ENCODE measurements at places on chromosomes 2 and 18. TPM values are rescaled to one million over a fixed set of nuclear protein-coding genes. Genes with fewer than 3 reads are reported as not detected.

DNA sequence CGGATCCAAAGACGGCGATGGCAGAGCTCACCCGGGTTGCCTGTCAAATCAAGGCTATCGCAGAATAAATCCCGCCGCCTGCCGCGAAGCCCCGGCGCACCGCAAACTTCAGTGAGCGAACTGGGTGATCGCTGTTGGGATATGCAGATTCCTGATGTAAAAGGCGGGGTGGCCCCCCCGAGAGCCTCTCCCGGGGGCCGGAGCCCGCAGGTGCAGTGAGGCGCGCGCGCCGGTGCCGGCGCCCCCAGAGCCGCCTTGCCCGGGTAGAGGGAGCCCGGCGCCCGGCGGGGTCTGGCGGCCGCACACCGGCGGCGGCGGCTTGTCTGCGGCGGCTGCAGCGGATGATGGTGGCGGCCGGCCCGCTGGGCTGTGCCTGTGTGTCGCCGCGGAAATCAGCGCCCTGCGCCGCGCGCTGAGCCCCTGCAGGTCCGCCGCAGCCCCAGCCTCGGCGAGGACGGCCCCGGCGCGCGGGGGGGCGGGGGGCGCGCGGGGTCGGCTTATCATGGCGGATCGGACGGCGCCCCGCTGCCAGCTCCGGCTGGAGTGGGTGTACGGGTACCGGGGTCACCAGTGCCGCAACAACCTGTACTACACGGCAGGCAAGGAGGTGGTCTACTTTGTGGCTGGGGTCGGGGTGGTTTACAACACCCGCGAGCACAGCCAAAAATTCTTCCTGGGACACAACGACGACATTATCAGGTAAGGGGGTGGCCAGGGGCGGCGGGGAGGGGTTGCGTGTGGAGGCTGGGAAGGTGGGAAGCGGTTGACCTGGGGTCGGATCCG, 1.3 kb downstream of the EML6 start:
- no peak for DNase-seq

DNA sequence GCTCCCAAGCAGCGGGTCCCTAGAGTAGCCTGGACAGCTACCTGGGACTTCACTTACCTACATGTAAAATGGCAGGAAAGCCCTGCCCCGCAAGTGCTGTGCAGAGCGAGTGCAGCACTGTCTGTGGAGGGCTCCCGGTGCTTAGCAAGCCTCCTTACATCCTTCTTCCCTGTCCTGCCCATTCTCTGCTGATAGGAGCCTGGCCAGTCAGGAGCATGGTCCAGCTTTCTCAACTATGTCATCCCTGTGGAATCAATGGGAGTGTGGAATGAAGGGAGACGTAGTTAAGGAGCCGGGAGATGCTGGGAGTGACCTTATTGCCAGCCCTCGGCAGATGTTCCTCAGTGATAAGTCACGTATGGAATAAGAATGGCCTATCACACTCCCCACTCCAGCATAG, 661.9 kb upstream of the ID2 start:
- no peak for DNase-seq

DNA sequence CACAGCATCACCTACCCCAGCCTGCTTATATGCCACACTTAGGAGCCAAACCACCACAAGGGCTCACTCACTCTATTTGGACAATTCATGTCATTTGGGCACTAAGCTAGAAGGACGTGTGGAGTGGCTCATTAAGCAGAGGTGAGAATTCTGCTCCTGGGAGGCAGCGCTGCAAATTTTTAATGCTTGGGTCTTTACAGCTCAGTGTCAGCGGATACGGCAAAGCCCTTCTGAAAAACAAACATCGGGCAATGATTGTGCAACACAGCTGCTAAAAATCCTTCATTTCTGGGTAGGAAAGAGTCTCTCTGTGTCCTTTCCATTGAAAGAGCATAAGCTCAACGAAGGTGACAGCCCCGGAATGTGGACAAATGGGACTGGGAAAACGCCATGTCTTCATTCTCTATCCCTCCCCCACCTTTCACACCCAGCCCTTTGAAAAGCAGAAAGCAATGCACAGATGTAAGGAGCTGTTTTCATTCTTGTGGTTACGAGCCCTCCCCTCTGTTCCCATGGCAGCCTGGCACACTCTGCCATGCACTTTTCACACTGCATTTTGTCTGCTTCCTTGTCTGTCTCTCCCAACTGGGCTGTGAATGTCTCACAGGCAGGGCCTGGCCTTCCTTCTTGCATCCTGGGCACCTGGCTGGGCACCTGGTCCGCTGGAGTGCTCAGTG, 16.0 kb downstream of the TMEM177 start:
- DNase-seq = peak; percentile 48

DNA sequence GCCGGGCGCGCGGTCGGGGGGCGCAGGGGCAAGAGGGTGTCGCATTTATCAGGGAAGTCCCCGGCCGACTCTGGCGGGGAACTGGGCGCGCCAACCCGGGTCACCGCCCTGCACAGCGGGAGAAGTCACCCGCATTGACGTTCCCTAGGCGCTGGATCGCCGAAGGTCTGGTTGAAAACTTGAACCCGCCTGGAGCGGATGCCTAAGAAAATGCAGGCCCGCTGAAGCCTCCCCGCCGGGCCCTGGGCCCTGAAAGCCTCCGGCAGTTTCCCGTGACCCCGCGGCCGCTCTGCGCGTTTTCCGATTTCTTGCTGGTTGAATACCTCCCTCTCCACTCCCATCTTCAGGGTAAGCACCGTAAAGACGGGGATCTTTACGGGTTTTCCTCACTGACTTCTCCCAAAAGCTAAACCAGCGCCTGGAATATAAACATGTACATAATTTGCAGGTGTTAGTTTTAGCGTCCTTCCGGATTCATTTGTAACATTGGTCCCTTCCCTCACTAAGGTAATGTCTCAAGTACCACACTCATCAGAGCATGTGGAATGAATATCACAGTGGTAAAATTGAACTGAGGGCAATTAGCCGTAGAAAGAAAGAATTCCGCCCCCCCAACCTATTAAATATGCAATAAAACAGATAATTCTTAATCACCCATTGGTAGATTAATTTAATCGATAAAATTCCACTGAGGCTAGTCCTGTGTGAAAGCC, 675 bp upstream of the SPIRE1 start:
- peak; percentile 27 for DNase-seq

DNA sequence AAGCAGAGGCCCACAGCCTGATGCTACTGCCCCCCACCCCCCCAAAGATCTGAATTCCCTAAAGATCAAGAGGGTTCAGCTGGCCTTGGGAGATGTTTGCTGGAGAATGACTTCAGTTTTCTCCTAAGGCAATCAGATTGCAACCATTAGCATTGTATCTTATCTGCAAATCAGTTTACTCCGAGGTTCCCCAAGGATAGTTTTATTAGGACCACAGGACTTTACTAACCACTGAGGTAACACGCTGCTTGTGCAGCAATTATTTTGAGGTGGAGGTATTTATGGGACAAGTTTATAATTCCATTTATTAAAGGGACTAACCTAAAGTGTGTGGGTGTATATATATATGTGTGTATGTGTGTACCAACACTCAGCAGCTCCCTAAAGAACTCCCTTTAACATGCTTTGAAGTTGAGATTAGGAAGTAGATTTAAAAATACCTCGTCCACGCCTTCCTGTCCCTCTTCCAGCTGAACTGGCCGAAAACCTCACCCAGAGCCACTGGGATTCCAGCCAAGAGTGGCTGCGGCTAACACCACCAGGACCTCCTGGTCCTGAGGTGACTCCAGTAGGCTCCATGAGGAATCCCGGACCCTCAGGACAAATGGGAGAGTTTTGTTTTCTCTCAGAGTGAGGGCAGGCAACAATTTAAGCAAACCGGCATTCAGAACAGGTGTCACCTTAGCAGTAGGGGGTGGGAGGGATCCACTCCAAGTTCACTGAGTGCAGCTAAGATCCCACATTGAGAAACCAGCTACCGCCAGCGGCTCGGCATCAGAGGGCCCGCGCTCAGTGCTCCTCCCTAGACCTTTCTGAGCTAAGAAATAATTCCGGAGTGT, 3.0 kb upstream of the DLX1 start:
- DNase-seq = peak; percentile 26

DNA sequence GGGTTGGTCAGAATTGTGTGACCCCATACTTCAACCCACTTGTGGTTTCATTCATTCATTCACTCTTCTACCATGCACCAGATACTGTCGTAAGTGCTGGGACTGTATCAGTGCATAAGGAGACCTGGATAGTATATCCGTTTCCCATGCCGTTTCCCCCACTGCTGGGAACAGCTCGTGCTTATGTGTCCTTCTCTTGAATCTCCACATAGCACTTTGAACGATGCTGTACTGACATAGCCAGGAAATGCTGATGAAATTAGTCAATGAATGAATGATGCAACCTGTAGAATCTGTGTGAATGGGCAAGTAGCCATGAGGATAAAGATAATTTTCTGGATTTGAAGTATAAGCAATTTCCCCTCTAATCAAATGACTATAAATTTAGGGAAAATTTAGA, 276.1 kb downstream of the BCL2 start:
- peak; percentile 30 for DNase-seq

DNA sequence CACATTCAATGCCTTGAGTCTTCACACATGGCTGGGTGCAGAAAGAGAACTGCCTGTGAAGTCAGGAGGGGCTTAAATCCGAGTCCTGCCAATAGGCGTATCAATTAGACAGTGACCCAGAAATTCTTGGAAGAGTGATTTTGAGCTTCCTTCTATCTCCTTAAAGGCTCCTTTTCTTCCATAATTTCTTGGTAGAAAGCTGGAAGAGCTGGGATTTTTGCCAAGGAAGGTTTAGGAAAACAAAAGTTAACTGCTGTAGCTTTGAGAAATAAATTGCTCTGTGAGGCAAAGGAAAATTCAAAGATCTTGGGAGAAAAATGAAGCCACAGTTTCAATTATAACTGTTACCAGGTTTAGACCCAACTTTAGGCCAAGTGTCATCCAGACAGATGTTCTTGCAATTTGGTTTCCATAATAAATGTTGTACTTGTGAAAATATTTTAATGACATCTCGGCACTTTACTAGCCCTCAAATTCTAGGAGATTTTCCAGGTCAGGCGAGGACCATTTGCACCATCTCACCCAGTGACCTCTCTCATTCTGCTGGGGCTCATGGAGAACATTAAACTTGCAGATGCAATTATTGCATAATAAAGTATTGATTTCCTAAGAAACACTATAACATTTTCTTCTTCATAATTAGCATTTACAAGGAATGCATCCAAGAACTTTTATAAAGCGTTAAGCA, 329.7 kb upstream of the MEIS1 start:
- DNase-seq = no peak

- DNase-seq = peak; percentile 84
These were observed 590.8 kb upstream of the CDH2 start for GRCh38 chr18:28767727-28768211.

DNA sequence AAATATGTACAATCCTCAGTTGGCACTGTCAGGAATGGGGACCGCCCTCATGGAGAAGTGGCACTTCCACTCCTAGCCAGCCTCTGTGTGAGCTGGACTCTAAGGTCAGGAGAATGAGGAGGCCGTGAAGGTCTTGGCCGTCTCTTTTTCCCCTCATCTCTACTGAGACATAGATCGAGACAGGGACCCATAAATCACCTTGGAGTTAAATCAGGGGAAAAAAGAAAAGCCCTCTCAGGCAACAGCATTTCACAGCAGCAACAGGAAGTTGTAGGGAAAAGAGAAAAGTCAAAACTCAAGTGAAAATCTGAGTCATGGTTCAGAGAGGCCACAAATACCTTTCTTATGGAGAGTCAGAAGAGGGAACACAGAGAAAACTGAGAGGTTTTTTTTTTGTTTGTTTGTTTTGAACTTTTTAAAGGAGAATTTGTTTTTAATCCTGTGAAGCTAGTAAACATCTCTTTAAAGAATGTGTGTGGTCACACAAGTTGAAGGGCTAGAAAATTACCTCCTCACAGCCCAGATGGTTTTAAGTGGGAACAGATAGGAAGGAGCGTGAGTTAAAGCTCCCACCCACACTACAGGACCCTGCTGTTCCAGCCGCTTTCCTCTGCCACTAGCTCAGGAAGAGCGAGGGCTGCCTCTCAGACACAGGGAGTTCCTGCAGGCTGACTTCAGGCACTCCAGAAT, 30.6 kb upstream of the CYP1B1 start:
- peak; percentile 80 for DNase-seq

- DNase-seq = no peak
These were observed 50.0 kb downstream of the SH3RF3 start for GRCh38 chr2:109178968-109179367.

GRCh38 chr2:224658780-224659405, 57.3 kb downstream of the CCDC195 start:
- no peak for DNase-seq

GRCh38 chr2:223007531-223007930, 44.5 kb upstream of the KCNE4 start:
- peak; percentile 22 for DNase-seq

DNA sequence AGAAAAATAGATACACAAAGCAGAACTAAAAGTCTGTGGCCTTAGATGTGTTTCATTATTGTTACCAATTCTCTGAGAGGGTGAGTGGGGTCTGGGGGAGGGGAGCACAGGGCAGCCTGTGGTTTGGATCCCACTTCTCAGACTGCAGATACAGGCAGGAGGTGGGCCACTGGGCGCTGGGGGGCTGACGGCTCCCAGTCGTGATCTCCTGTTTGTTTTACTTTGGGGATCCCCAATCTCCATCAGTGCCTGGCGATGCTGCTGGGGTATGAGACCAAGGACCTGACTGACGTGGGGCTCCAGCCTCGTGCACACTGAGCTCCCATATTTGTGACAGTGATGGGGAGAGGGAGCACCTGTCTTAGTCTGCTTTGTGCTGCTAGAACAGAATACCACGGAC, 54.9 kb downstream of the EDAR start:
- no peak for DNase-seq

- peak; percentile 77 for DNase-seq
These were observed 58.3 kb downstream of the WDR7 start for GRCh38 chr18:56709463-56709862.

DNA sequence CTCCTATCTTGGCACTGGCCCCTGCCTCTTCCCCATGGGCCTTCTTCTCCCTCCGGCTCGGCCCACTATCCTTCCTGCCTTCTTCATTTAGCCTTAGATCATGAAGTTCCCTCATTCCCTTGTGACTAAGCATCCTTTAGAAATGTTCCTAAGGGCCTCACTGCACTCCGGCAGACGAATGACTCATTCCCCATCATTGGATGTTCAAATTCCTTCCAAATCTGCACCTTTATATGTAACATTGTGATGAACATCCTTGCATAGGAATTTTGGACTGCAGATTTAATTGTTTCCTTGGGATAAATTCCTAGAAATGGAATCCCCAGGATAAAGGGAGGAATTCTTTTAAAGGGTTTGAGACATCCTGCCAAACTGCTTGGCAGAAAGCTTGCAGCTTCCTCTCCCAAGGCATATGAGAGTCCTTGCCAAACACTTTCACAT, 19.0 kb downstream of the CRACDL start:
- DNase-seq = peak; percentile 94

GRCh38 chr2:62292190-62292589, 96.3 kb downstream of the B3GNT2 start:
- DNase-seq = peak; percentile 67

GRCh38 chr2:196186266-196186980, 15.0 kb upstream of the STK17B start:
- DNase-seq = no peak

GRCh38 chr2:21793461-21793860, 669.7 kb downstream of the TDRD15 start:
- DNase-seq = no peak

Gene CEP192
- total RNA-seq = 38.3 TPM

Gene UGT1A3
- total RNA-seq = not detected

Gene LBX2
- total RNA-seq = 3.0 TPM

Gene ST8SIA5
- total RNA-seq = not detected

Gene LRP1B
- 0.36 TPM for total RNA-seq

Gene CHMP3
- 87.5 TPM for total RNA-seq

Gene NR4A2
- 0.41 TPM for total RNA-seq

Gene NXPH2
- not detected for total RNA-seq

Measured in fibroblast of the aortic adventitia (primary cell).